T follicular helper cell (primary cell): ENCODE measurements at places on chromosomes 4 and X.
A peak's percentile ranks its signal among the peaks of the same experiment; 100 is the strongest.

DNA sequence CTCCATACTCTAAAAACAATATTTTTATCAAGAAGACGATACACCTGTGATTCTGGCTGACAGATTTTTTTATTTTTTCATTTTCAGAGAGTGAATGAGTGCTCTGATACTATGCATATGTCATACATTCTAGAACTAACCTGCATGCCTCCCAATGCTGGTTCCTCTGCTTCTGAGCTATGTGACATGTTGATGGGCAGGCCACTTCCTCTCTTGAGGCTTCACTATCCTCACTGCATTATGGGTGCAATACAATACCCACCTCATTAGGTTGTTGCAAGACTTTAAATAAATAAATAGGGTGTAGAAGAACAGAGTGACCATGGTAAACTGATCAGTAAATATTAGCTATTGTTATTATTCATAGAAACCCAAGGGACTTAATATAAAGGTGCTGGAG is 408.3 kb downstream of the HNRNPD start:
- DNase-seq = no peak

- no peak for DNase-seq
These were observed 176.5 kb downstream of the FBXW7 start for GRCh38 chr4:152359208-152360044.

GRCh38 chr4:39616651-39617050 is 22.0 kb downstream of the SMIM14 start:
- no peak for DNase-seq

DNA sequence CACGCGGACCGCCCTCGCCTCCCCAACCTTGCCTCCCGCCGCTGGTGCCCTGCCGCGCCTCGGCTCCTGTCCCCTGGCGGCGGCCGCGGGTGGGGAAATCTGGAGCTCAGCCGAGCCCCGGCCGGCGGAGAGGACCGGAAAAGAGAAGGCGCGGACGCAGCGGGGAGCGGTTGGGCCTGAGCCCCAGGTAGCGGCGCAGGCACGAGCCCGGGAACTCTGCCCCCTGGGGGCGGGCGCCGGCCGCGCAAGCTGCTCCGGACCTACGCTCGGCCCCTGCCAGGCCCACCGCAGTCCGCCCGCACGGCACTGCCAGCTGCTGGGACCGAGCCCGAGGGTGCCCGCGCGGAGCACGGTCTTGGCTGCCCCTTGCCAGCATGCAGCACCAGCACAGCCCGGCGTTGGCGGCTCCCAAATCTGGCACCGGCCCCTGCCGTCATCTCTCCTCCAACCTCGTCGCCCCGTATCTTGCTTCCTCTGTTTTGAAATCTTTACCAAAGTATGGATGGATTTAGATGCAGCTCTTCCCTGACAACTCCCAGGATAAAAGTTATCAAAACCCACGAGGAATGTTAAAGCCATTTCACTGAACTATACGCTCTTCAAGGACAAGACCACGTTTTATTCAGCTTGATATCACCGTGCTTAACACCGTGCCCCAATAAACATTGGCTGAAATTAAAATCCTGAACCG is at the start of gene PRSS12:
Gene PRSS12, minus strand, starts transcription at position 161 of the 691 bp plus-strand sequence. CDS start 283 bp downstream, outside the sequence.
- DNase-seq = peak; percentile 4

DNA sequence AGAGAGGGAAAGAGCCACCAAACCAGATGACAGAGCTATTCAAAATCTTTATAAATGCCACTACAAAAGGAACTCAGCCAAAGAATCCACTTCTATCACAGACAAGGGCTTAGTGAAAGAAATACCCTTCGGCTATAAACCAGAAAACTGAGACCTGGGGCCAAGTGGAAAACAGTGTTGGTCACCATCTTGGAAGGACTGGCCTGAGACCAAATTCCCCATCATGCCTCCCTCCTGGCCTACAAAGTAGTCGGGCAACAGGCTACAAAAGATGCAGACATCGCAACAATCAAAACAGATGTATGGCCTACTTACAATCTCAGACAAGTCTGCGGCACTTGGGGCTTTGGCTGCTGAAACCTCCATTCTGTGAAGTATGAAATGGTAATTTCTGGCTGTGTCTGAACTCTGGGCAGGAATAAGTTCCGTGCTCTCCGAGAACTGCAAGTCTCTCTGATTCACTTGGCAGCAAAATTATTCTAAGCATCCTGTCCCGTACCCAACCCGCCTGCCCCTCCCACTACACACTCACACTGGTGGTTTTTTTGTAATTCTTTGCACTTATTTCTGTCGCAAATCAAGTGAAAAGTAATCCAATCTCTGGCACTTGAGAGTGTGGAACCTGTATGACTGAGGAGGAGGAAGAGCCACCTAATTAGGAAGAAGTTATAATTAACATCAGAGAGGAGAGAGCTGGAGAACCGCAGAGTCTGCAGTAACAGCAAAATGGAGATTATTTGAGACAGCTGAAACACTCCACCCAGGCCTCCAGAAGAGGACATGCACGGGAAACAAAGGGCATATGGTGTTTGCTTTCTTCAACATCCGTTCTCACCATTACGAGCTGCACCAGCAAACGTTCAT is 87.8 kb downstream of the SH3KBP1 start:
- peak; percentile 29 for DNase-seq

- DNase-seq = no peak
These were observed 118.2 kb upstream of the STX18 start for GRCh38 chr4:4659871-4660651.

- DNase-seq = peak; percentile 5
These were observed 331.6 kb downstream of the BCOR start for GRCh38 chrX:39766085-39766726.

GRCh38 chrX:48714573-48714972 is 18.0 kb downstream of the SUV39H1 start:
- DNase-seq = no peak

DNA sequence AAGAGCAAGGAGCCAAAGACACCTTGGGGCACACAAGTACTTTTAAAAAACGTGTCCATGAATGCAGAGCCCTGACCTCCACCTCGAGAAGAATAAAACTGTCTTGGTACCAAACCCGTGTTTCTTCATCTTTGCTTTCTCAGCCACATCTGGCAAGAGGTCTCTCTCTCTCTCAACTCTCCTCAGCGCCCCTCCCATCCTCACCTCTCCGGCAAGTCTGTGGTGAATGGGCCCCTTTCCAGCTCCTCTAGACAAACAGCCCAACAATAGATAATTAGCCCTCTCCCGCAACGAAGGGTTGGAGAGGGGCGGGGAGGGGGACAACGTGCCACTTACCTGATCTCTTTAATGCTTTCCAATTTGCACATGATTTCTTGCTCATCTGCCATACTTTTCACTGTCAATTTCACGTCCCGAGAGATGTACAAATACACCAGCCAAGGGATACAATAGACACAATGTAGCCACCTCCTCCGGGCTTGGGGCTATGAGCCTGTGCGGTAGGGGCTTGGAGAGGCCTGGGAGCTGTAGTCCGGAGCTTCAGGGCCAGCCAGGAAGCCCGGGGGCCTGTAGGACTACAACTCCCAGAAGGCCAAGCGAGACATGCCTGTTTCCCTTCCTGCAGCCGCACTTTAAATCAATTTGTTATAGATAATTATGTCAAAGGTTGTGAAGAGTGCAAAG is at the start of gene ZC4H2:
Gene ZC4H2, minus strand, starts transcription at position 462 of the 684 bp plus-strand sequence. Its CDS starts 73 bp downstream, at position 389.
- DNase-seq = peak; percentile 44

GRCh38 chr4:99536271-99536670 is 25.4 kb downstream of the C4orf17 start:
- DNase-seq = no peak

GRCh38 chr4:24831637-24832036 is 36.3 kb downstream of the SOD3 start:
- no peak for DNase-seq

GRCh38 chrX:31633349-31633748 is 561.5 kb upstream of the FTHL17 start:
- no peak for DNase-seq

DNA sequence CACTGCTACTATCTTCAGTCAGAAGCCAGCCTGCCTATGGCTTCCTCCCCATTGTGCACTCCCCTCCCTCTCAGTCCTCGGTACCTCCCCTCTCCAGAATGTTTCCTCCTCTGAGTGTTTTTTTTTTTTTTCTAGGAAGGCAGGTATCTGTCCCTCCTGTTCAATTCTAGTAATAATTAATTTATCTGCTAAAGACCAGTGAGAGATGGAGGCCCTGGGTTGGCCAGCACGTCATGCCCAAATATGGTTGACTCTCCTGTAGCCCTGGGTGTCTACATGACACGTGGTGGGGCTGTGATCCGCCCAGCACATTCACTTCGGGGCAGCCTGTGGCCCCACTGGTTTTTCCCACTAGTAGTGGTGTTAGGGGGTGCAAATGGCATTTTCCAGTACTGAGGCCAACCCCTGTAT is 1.8 kb downstream of the FLNA start:
- no peak for DNase-seq

GRCh38 chrX:7072856-7073255 is 74.7 kb upstream of the STS start:
- DNase-seq = no peak

DNA sequence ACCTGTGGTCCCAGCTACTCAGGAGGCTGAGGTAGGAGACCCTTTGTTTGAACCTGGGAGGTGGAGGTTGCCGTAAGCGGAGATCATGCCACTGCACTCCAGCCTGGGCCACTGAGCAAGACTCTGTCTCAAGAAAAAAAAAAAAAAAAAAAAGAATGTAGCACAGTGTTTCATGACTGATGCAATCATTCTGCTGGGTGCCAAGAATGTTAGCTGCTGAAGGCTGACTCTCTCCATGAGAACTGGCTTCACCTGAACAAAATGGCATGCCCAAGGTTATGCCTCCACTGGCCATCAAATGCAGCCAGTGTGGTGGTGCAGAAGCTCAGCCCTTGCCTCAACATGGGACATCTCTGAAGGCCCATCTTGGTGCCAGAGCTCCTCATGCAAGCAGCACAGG is 412.1 kb downstream of the ADAM29 start:
- no peak for DNase-seq

DNA sequence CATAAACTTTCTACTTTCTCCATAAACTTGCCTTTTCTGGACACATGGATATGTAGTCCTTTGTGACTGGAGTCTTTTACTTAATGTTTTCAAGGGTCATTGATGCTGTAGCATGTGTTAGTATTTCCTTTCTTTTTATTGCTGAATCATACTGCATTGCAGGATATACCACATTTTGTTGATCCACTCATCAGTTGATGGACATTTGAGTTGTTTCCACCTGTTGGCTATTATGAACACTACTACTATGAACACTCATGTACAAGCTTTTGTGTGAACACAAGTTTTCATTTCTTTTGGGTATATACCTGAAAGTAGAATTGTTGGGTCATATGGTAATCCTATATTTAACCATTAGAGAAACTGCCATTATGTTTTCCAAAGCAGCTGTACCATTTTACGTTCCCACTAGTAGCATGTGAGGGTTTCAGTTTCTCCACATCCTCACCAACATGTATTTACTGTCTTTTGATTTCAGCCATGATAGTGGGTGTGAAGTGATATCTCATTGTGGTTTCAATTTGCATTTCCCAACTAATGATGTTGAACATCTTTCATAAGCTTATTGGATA is 26.3 kb upstream of the GPM6B start:
- no peak for DNase-seq

DNA sequence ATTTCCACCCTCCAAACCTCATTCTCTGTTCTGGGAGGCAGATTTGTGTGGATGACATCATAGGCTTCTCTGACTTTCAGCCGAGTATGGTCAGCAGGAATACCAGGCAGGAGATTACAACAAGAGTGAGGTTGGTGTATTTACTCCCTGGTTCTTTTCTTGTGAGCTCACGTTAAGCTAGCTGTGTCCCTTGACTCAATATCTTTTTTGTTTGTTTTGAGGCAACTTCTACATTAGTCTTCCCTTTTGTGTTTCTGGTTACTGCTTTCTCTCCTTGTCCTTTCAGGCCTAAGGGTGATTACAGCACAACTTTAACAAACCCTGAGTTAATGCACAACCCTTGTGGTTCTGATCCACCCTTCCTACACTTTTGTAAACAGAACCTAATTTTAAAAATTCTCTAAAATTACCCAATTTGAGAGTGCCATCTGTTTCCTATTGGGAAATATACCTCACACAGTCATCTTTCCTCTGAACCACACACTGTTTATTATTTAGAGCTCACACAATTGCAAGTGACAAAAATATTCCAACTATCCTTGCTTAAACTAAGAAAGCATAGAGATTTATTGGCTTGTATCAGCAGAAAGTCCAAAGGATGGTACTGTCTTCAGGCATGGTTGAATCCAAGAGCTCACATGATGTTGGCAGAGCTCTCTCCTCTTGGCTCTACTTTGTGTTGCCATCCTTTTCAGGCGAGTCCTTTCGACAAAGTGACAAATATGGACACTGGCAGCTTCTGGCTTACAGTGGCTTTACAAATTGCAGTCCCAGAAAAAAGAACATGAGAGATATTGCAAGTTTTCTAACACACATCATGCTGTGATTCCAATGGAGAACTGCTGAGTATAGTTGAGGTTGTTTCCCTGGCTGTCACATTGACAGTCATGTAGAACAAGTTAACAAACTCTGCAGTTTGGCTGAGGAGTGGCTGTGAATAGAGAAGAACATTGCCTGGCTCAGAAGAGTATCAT is 150.5 kb upstream of the DDIT4L start:
- DNase-seq = no peak

DNA sequence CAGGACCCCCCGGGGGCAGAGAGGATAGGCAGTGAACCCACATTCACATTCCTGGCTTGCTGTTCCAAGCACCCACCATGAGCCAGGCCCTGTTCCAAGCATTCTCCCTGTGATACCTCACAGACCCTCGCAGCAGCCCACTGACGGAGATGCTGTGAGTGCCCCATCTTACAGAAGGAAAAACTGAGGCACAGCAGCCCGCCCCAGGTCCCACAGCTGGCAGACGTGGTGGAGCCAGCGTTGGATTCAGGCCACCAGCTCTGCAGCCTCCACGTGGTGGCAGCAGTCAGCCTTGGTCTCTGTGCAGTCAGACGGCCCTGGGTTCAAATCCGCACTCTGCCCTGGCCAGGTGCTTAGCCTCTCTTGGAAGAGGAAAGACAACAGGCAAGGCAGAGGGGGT is 16.8 kb downstream of the MAN2B2 start:
- DNase-seq = no peak

DNA sequence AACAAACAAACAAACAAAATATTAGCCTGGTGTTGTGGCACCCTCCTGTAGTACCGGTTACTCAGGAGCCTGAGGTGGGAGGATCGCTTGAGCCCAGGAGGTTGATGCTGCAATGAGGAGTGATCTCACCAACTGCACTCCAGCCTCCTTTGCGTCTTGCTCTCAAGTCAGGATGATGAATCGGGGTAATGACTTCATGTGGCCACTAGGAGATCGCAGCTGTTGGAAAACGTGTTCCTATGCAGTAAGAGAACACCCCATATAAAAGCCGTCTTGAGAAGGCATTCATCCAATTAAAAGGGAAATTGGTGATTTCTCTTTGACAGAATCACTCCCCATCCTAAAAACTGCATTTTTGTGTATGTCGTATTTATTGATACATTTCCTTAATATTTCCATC is 6.9 kb downstream of the CCNB3 start:
- no peak for DNase-seq

GRCh38 chrX:102694749-102695148 is 17.5 kb upstream of the GPRASP2 start:
- DNase-seq = no peak

GRCh38 chr4:78361621-78362120 is 189.9 kb upstream of the ANXA3 start:
- no peak for DNase-seq

- no peak for DNase-seq
These were observed 125.3 kb upstream of the GABRG1 start for GRCh38 chr4:46249106-46249505.
